ENCODE measurements at places on chromosomes 13 and 19.

- peaks cover 13% of the 10 kb centered on the region for H3K4me1 ChIP-seq
- no peaks in the 10 kb centered on the region for H3K27me3 ChIP-seq
- no peaks in the 10 kb centered on the region for H3K36me3 ChIP-seq
- no peak overlapping the region for H3K4me3 ChIP-seq
Measured at GRCh38 chr19:49469828-49470614, 4.0 kb upstream of the FLT3LG start.

DNA sequence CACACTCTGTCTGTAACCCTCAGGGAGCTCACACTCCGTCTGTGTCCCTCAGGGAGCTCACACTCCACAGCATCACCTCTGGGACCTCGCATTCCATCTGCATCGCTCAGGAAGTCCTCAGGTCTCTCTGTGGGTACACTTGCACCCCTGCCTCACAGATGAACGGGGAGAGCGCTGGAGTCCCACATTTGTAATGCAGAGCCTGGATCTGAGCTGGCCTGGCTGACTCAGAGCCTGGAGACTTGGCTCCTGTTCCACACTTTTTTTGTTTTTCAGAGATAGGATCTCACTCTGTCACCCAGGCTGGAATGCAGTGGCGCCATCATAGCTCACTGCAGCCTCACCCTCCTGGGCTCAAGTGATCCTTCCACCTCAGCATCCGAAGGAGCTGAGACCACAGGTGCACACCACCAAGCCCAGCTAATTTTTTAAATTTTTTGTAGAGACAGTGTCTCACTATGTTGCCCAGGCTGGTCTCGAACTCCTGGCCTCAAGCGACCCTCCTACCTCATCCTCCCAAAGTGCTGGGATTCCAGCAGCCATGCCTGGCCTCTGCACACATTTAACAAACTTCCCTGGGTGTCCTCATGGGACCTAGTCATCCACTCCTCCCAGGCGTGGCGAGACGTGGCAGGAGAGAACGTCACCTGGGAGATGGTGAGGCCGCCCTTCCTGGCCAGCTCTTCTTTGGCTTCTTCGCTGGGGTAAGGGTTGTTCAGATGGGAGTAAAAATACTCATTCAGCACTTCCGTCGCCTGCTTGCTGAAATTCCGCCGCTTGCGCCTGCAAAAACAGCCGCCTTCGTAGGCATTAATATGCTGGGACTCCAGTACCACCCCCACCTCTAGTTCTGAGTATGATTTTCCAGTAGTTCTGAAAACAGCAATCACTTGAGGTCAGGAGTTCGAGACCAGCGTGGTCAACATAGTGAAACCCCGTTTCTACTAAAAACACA is 31.0 kb downstream of the CILP2 start:
- H3K4me1 ChIP-seq, result no peaks in the 10 kb centered on the region
- no peaks in the 10 kb centered on the region for H3K27me3 ChIP-seq
- H3K27ac ChIP-seq, result no peak overlapping the region
- DNase-seq, result no peak
- H3K4me3 ChIP-seq, result no peak overlapping the region

DNA sequence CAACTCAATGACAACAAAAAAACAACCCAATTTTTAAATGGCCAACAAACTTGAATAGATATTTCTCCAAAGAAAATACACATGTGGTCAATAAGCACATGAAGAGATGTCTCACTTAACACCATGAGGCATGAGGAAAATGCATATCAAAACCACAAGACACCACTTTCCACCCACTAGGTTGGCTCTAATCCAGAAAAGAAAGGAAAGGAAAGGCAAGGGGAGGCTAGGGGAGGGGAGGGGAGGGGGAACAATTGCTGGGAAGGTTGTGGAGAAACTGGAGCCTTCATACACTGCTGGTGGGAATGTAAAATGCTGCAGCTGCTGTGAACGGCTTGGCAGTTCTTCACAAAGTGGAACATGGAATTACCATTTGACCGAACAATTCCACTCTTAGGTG is 854.3 kb downstream of the UQCRFS1 start:
- DNase-seq, result no peak
- no peak overlapping the region for H3K4me3 ChIP-seq
- H3K27me3 ChIP-seq, result no peaks in the 10 kb centered on the region
- H3K27ac ChIP-seq, result no peak overlapping the region
- H3K36me3 ChIP-seq, result no peaks in the 10 kb centered on the region
- H3K4me1 ChIP-seq, result no peaks in the 10 kb centered on the region

GRCh38 chr13:45055902-45056648 is 64.2 kb upstream of the GTF2F2 start:
- H3K4me1 ChIP-seq, result peaks cover 3% of the 10 kb centered on the region

DNA sequence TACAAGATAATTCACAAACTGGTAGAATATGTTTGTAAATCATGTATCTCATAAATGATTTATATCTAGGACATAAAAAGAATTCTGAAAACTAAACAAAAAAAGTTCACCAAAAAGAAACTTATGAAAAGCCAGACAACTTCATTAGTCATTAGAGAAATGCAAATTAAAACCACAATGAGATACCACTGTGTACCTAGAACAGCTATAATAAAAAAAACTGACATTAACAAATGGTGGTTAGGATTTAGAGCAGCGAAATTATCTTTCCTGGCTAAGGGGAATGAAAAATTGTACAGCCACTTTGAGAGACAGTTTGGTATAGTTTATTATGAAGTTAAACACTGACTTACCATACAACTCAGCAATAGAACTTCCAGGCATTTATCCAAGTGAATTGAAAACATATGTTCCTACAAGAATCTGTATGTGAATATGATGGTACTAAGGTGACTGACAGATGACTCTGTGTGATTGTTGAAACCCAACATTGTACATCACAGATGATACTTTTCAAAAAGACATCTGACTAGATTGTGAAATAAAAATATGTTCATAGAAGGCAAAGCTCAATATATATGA is 41.8 kb downstream of the UGGT2 start:
- no peaks in the 10 kb centered on the region for H3K36me3 ChIP-seq
- no peak for DNase-seq
- H3K4me1 ChIP-seq, result no peaks in the 10 kb centered on the region
- no peak overlapping the region for H3K4me3 ChIP-seq

All from testis (tissue), 5 donors.